ENCODE measurements at places on chromosomes 11 and 22.

GRCh38 chr11:15836795-15837194 lies 519.6 kb downstream of the SOX6 start:
- no peak for DNase-seq

- peak; percentile 90 for DNase-seq
Observed at GRCh38 chr22:31345331-31346254, 553 bp downstream of the PATZ1 start.

GRCh38 chr11:71568704-71569349 lies 3.5 kb downstream of the KRTAP5-10 start:
- no peak for DNase-seq

DNA sequence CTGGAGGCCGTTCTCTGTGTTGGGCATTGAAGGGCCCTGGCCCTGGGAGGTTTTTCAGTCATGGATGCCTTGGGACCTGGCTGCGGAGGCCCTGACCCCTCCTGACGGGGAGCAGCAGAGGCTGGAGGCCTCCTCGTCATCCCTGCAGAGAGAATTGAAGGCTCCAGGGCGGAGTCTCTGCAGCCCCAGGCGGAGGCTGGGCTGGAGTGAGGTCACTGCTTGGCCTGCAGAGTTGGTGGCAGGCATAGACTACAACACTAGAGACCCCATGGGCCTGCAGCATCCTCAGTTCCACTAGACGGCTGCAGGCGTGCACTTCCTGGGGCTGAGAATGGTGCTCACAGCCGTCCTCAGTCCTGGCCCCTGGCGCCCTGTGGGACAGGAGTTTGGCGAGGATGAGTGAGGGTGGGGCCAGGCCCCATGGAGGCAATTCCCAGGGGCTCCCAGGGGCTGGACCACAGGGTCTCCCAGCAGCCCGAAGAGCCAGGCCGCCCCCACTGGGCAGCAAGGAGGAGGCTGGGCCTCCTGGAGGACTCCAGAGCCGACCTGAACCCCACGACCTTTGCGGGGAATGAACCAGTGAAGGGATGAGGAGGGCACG lies 1194.9 kb downstream of the BRD1 start:
- no peak for DNase-seq

- no peak for DNase-seq
Observed at GRCh38 chr11:100984668-100985067, 144.9 kb downstream of the PGR start.

DNA sequence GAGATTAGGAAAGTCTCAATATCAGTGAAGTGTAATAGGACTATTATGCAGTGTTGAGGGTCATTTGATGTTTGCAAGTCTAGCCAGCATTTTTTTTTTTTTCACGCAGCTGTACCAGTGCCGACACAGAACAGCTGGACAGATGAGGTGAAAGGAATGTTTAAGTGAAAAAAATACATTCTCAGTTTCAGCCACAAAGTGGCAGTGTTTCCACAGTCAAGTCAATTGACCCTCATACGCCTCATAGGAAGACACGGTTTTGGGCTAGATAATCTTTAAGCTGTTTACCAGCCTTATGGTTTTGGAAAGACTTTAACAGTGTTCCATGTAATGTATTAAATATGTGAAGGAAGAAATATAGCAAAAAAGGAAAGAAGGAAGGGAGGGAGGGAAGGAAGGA lies 349.9 kb upstream of the ANO3 start:
- DNase-seq, result no peak

DNA sequence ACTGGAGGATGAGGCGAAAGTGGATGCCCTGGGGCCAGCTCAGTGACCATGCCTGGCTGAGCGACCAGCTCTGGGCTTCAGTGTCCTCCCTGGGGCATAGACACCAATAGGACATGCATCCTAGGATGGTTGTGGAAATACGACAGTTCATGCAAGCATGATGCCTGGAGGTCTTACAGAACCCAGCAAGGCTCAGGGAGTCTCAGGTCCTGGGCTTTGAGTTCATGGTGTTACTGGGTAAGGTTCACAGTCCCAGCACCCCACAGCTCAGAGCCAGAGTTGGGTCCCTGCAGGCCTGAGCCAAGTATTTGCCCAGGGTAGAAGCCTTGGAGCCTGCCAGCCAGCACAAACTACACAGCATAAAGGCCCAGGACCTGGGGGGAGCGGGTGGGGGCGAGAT lies 4.2 kb upstream of the SUSD2 start:
- DNase-seq, result no peak

DNA sequence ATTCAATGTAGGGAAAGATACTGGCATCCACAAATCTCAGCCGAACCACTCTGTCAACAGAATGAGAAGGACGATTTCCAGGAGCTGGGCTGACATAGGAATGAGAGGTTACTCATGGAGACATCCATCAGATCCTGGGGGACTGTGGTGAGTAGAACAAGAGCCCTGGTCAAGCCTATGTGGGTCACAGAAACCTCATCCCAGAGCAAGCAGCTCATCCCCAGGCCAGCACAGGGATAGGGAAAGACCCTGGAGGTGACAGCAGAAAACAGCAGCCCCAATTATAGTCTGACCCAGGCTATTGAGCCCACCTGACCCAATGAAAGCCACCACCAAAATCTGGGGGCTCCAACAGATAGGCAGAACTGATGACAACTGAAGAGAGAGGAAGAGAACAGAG lies 128.0 kb upstream of the SERPIND1 start:
- no peak for DNase-seq

DNA sequence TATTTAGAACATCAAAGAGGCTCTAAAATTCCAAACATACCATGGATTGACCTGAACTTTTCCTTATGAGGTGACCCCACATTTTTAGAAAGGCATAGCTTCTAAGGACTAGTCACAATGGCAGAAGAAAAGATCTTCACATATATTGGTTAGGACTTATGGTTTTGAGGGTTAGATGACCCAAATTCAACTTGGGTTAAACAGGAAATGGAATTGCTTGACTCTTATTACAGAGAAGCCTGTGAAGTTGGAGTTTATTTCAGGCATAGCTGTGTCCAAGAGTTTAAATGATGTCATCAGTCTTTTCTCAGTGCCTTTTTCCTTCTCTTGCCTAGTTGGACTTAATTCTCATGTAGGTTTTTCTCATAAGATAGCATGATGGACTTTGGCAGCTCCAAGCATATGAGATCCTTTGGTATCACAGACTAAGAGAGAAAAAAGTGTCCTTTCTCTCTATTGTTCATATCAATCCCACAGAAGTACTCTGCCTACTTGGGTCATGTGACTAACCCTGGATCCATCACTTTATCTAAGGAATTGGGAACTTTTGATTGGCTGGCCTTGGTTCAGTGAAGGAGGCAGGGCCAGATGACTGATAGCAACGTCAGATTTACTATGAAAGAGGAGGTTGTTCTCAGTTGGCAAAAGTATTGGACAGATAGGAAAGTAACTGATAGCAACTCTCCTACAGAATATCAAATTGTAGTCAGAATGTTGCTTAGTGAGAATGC lies 17.3 kb upstream of the RAG1 start:
- DNase-seq, result no peak

- DNase-seq, result no peak
Observed at GRCh38 chr11:10483174-10483573, 28.1 kb downstream of the AMPD3 start.

- DNase-seq, result no peak
Observed at GRCh38 chr11:10440401-10440800, 14.7 kb upstream of the AMPD3 start.

GRCh38 chr11:24859801-24860300 lies 363.0 kb downstream of the LUZP2 start:
- no peak for DNase-seq

DNA sequence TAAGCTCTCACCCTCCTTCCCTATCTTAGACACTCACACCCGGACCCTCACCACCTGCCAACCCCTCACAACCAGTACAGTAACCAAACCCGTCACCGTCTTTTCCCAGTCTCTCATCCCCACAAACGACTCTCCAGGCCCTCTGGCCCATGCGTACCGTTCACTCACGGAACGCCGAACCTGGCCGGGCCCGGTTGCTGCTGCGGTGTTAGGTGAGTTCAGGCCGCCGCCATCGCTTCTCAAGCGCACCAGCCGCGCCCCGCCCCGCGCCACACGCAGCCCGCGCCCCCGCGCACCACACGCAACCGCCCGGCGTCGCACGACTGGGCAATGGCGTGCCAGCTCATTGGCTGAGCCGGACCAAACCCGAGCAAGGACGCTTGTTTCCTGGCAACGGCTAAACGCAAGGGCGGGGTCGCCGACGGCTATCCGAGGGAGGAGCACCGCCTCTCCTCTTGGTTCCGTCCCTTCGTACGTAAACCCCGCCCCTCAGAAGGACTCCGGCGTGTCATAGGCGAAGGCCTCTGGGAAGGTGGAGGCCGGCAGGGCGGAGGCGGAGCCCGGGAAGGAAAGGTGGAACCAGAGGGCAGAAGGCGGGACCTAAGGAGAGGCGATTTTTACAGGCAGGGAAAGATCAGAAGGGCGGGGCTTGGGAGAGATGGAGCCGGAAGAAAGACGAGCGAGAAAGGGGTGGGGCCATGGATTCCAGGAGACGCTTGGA lies at the start of gene FHIP1B:
Gene FHIP1B (minus strand): TSS at position 250 of the 721 bp plus-strand sequence. CDS start 10,120 bp downstream, outside the sequence.
- DNase-seq, result peak; percentile 99

GRCh38 chr11:110774138-110775014 lies 62.1 kb upstream of the ARHGAP20 start:
- DNase-seq, result no peak

- peak; percentile 69 for DNase-seq
Observed at GRCh38 chr11:65425105-65425970, 2.7 kb downstream of the NEAT1 start.

GRCh38 chr11:2759228-2760195 lies 59.7 kb upstream of the KCNQ1OT1 start:
- DNase-seq, result no peak

GRCh38 chr11:129546266-129546665 lies 170.6 kb downstream of the BARX2 start:
- no peak for DNase-seq

Measured in activated T-cell treated with anti-CD3 and anti-CD28 coated beads for 48 hours (primary cell).